Esophagus muscularis mucosa (tissue), 4 donors: ENCODE measurements at places on chromosomes 12 and 14. TPM values are rescaled to one million over a fixed set of nuclear protein-coding genes. Genes with fewer than 3 reads are reported as not detected.

- DNase-seq: no peak
These were observed 93.4 kb upstream of the TBX5 start for GRCh38 chr12:114499338-114499737.

- no peak for DNase-seq
These were observed 386.7 kb upstream of the NOVA1 start for GRCh38 chr14:26984311-26985177.

AMN1 gene
- total RNA-seq: 17.1 TPM

GRCh38 chr12:103929784-103930033 is 501 bp upstream of the HSP90B1 start:
- no peak for DNase-seq

GRCh38 chr12:123546281-123546680 is 12.8 kb upstream of the RILPL1 start:
- DNase-seq: no peak

DNA sequence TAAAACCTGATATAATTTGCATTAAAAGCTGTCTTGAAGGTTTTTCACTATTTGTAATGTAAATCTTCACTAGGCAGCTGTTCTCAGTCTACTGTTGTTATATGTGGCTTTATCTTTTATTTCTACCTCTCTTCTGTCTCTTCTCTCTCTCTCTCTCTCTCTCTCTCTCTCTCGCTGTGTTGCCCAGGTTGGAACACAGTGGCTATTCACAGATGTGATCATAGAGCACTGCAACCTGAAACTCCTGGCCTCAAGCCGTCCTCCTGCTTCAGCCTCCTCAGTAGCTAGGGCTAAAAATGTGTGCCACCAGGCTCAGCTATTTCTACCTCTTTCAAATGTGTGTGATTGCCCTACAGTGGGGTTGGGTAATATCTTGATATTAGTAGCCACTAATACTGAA is 21.1 kb downstream of the FUT8 start:
- no peak for DNase-seq

LHX5 gene
- not detected for total RNA-seq

- DNase-seq: no peak
These were observed 3.2 kb upstream of the MED13L start for GRCh38 chr12:116280595-116281290.

DNA sequence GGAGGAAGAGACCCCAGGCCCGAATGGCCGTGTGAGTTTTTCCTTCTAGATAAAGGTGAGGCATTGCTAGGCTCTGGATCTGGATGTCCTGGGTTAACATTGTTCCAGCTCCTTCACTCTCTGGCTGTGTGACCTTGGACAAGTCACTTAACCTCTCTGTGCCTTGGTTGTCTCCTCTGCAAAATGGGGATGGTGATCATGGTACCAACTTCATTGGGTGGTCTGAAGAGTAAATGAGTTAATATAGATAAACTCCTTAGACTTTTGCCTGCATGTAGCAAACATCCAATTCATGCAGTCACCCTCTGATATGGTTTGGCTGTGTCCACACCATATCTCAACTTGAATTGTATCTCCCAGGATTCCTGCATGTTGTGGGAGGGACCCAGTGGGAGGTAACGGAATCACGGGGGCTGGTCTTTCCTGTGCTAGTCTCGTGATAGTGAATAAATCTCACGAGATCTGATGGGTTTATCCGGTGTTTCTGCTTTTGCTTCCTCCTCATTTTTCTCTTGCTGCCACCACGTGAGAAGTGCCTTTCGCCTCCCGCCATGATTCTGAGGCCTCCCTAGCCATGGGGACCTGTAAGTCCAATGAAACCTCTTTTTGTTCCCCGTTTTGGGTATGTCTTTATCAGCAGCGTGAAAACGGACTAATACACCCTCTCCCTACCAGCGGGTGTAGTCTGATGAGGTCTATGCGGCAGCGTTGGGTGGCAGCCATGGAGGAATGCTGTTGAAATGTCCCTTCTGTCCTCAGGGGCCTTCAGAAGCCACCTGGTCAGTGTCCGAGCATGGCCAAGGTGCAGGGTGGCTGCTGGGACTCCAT is 256.1 kb downstream of the GLT1D1 start:
- DNase-seq: no peak

ZNF385A gene
- 22.8 TPM for total RNA-seq

- DNase-seq: no peak
These were observed 332.6 kb downstream of the GLT1D1 start for GRCh38 chr12:129185855-129186254.

DNA sequence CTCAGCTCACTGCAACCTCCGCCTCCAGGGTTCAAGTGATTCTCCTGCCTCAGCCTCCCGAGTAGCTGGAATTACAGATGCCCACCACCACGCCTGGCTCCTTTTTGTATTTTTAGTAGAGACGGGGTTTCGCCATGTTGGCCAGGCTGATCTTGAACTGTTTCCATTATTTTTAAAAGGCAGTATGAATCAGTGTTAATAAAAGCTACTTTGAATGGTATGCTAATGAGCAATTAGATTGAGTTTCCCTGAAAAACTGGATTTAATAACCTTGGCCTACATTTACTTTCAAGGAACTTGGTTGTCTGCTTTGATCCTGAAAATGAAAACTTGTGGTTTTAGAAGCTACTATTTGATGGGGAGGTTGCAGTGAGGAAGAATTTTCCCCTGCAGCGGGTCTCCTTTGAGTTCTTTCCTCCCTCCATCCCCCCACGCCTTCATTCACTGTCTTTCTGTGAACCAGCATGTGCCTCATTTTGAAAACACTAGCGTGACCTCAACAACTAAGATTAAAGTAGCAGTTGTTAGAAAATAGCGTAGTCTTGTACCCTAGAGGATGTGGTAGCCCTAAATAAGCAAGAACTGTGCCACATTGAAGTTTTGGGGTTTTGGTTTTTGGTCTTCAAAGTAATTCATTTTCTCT is 17.8 kb upstream of the RPS6KA5 start:
- no peak for DNase-seq

GRCh38 chr12:131061041-131061806 is 107.5 kb downstream of the ADGRD1 start:
- DNase-seq: no peak

DNA sequence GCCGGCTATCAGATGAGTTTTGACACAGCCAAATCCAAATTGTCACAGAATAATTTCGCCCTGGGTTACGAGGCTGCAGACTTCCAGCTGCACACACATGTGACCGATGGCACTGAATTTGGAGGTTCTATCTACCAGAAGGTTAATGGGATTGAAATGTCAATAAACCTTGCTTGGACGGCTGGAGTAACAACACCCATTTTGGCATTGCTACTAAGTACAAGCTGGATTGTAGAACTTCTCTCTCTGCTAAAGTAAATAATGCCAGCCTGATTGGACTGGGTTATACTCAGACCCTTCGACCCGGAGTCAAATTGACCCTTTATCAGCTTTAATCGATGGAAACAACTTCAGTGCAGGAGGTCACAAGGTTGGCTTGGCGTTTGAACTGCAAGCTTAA is 100.2 kb upstream of the EVL start:
- DNase-seq: no peak

DNA sequence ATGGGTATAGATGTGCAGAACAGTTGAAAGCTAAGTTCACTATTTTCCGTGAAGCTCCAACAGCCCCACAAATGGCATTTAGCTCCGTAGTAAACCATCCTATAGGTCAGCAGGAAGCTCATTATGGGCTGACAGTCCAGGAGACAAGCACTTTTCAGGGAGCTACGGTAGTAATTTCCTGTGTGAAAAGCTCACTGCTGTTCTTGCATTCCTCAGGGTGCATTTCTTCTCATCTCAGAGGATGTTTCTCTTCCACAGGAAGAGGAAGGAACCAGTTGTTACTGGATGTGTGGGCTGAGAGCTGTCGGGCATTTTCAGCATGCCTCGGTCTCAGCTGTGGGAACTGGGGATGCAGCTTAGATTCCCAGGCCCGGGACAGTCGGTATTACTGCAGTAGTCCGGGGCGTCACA is 72.8 kb downstream of the GALNT4 start:
- DNase-seq: no peak

- no peak for DNase-seq
These were observed 7.1 kb upstream of the DNAAF2 start for GRCh38 chr14:49642163-49642562.

TBX5 gene
- 21.7 TPM for total RNA-seq

GRCh38 chr12:14416658-14417057 is 51.2 kb downstream of the ATF7IP start:
- no peak for DNase-seq

DNA sequence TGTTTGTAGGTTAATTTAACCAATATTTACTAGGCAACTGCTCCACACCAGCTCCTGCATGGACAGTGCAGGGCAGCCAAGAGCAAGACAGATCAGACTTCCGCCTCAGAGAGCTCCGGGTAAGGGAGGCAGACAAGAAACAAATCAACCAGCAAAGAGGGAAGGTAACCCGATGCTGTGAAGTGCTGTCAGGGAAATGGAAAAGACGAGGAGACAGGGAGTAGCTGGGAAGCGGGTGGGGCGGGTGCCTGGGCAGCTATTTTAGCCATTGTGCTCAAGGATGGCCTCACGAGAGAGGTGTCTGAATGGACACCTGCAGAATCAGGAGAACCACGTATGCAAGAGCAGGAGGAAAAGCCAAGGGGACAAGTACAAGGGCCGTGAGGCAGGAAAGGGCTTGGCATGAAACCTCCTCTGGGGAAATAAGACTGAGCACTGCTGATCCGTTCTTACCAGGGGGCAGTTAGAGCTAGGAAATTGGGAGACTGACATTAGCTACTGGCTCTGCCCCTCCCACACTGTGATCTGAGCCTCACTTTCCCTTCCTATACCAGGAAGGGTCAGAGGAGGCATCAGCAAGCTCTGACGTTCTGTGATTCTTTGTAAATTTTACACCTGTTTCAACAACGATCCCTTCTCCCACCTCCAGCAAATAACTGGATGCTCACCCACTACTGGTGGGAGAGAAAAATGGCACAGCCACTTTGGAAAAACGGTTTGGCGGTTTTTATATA is 6.5 kb upstream of the TMEM119 start:
- DNase-seq: no peak

DNA sequence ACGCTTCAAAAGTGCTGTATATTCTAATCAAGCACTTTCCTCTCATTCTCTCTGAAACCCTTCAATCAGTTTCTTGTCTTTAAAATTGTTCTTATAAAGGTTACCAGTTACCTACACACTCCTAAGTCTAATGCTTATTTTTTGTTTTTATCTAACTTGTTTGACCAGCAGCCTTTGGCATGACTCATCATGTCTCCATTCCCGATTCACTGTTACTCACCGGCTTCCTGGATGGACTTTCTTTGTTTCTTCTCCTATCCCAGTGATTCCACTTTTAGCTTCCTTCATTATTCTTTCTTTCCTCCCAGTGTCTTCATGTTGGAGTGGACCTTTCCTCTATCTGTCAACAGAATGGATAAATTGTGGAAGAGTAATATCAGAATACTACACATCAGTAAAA is 368.6 kb upstream of the CCDC196 start:
- no peak for DNase-seq

HHIPL1 gene
- total RNA-seq: 5.6 TPM

DNA sequence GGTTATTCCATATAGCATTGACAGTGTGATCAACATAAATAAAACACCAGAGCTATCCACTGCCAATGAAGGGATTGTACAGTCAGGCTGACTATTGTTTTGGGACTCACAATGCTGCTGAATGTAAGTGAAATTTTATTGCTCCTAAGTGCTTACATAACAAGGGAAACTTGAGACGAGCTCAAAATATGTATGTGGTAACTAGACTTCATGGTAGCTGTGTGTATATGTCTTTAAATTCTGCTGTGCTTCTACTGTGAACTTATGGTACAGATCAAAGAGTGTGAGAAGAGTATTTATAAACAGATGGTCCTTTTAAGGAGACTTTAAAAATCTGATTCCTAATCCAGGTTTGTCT is 6.9 kb downstream of the FLRT2 start:
- no peak for DNase-seq

- DNase-seq: no peak
These were observed 53.0 kb upstream of the FUT8 start for GRCh38 chr14:65359503-65359902.

- DNase-seq: no peak
These were observed 82.7 kb upstream of the ESRRB start for GRCh38 chr14:76293221-76293620.
